ENCODE measurements at places on chromosomes 6 and 20.

GRCh38 chr6:140921366-140922226, 1211.1 kb upstream of the GJE1 start:
- no peak for DNase-seq

DNA sequence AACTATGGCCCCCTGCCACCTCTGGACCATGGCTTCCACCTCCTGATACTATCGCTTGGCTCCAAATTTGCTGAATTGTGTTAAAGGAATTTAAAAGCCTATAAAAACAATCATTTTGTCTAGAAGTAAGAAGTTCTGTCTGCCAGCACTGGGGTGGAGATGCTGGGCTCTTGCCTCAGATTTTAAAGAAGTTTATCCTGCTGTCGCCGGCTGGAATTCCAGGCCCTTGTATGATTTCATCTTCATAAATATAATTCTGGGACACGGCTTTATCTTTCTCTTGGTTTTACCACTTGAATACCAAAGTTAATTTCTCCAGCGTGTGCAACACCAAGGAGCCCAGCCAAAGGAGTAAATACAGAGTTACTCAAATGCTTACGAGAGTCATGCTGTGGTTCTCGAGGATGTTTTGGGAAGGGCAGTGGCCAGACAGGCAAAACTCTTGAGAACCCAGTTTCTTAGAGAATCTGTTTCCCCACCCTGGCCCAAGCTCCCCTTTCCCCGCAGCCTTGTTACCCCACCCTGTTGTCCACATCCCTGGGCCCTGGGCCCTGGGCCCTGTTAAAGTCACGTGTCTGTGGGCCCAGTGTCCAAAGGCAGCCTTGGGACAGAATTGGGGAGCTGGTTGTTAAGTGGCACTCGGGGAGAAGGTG, 31.9 kb downstream of the C6orf89 start:
- DNase-seq, result no peak

GRCh38 chr6:56806368-56806767, 148.5 kb upstream of the BEND6 start:
- DNase-seq, result no peak

GRCh38 chr20:8055096-8055495, 35.5 kb upstream of the TMX4 start:
- DNase-seq, result no peak

- no peak for DNase-seq
Measured at GRCh38 chr6:31621991-31622390, 1.5 kb downstream of the PRRC2A start.

DNA sequence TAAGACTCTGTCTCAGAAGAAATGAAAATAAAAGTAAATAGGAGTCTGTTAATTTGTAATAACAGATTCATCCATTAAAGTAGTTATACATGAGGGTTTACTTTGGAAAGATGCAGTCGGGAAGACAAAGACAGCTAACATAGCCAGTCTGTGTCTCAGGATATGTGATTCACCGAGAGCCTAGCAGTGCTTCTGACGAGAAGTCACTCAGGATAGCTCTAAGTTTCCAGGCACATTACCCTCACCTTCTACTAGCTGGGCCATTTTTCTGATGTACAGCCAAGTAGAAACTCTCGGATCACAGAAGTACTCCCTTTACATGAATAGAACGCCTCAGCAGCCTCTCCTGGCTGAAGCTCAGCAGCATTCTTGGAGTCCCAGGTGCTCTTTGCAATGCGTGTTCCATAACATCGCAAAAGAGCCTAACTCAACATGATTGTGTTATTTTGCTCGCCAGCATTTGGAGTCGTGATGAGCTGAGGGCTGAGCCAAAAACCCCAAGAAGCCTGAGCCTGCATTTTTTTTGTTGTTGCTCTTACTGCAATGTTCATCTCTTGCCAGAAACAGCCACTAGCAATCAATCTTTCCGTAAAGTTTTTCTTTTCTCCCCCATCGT, 22.4 kb upstream of the TASP1 start:
- DNase-seq, result peak; percentile 50

DNA sequence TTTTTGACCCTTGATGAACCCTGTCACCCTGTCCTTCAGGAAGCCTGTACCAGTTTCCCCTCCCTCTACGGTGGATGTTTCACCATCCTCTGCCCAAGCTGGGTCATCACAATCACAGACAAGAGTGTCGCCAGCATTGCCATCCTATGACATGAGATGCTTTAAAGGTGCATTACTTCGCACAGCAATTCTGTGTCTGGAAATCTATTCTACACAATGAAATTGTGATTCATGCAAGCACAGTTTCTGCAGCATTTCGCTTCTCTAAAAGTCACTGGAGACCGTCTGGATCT, 2.5 kb upstream of the ULBP2 start:
- no peak for DNase-seq

DNA sequence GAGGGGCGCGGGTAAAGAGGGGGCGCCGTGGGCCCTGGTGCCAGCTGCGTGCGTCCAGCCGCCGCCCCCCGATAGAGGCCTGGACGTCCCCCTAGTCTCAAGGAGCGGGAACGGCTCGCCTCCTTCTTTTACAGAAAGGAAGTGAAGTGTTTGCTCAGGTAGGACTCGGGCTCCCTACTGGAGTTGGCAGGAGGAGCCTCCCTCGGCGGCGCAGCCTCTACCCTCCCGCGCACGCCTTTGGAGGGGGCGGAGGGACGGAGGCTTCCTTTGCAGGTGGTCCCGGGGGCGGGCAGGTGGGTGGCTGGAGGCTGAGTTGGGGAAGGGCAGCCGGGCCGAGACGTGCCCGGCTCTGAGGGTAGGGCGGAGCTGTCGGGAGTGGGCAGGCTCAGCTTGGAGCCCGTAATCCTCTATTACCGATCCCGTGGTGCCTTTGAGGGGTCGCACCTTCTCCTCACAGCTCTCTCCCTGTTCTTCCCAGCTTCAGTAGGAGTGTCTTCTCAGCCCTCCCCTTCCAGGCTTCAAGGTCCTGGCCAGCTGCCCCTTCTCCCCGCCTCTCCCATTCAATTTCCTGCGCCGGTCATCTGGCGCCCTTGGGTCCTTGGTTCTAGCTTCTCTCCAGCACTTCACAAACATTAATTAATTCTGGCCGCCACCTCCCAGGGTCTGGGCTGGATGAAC, 728 bp downstream of the ITPR3 start:
- peak; percentile 84 for DNase-seq

GRCh38 chr6:9936551-9936950, 478.3 kb downstream of the TFAP2A start:
- no peak for DNase-seq

- no peak for DNase-seq
Measured at GRCh38 chr20:23135449-23136420, 49.6 kb upstream of the CD93 start.

DNA sequence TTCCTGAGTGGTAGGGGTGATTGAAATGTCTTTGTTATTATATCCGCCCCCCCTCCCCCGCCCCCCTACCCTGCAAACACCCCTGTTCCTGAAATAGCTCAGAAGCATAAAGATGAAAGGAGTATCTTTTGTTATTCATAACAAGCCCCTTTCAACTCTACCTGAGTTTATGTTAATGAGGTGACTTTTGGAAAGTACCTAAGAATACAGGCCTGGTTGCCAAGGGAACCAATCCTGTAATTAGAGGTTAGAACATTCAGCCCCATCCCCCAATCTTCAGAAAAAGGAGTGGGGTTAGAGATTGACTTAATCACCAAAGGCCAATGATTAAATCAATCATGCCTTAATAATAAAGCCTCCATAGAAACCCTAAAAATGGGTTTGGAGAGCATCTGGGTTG, 979.2 kb upstream of the GJE1 start:
- no peak for DNase-seq

DNA sequence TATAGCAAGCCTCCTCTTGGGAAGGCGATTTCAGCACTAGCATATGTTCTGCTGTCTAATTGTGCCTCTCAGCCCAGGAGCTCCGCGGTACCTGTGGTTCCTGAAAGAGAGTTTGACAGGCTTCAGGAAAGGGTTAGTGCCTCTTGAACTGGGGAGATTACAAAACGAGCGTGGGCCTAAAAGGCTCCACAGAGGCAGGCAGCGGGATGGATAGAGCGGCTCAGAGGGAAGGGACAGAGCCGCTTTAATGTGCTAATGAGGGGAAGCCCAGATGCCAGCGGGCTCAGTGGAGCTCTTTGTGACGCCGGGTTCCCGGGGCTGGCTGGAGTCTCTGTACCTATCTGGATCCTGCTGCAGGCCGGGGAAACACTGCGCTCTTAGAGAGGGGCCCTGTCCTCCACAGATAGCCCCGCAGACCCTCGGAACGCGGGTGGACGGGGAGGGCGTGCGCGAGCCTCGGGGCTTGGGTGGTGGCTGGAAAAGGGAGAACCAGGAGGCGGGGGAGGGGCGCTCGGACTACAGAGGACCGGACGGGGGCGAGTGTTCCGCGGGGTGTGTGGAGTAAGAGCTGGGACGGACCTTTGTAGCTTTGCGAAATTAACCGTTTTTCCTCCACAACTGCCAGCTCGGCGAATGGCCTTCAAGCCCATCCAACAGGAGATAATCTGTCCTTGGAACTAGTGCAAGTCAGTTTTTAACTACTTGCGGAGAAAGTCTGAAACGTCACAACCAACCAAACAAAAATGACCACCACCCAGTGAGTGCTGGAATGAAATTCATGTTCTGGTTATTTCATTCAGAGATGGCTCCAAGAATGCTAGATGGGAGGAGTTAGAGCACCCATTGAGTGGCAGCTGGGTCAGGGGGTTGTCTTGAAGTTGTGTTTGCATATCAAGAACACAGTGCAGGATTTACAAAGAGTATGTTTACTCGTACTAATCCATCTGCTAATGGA, 13.0 kb downstream of the SLC35F1 start:
- peak; percentile 81 for DNase-seq

- DNase-seq, result no peak
Measured at GRCh38 chr20:58099291-58099935, 129.0 kb downstream of the ANKRD60 start.

DNA sequence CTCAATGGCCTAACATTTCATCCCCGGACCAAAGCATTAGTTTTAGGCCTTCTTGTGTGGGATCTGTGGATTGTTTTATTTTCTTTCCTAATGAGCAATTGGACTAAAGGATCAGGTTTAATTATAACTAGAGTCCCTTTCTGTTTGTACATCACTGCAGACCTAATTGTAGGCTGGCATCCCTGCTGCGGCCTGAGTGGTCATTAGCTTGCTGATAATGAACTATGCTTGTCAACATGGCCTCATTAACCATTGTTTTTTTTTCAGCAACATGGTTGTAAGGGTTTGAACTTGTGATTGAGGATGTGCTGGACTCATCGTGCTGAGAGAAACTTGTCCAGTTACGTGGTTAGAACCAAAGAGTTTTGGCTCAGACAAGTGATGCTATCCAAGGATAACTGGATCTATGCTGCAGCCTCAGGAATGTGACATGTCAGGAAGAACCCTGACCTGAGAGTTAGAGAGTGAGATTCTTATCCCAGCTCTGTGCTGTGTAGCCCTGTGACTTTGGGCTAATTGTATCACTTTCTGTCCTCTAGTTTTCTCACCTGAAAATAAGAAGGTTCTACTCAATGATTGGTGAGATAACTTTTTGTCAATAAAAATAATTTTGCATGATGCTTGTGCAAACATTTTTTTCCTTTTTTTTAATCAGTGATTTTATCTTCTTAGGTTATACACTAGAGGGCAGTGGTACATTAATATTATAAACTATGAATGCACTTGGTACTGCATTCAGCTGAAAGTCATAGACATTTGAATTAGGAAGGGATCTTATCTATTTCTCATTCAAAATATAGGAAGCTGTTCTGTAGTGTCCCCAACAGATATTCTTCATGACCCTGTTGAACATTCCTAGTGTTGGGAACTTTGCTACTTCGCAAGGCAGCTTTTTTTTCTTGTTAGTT, 140.9 kb downstream of the RNF144B start:
- peak; percentile 32 for DNase-seq

DNA sequence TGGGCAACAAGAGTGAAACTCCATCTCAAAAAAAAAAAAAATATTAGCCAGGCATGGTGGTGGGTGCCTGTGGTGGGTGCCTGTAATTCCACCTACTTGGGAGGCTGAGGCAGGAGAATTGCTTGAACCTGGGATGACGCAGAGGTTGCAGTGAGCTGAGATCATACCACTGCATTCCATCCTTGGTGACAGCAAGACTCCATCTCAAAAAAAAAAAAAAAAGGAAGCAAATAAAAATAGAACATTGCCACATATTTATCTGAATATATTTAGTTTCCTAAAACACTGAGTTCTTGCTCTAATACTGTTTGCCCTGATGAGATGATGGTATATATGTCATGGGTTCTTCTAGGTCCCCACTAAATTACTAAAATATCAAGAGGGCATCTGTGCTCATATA, 28.4 kb downstream of the CASP8AP2 start:
- DNase-seq, result no peak

GRCh38 chr6:33824461-33825154, 20.8 kb upstream of the MLN start:
- DNase-seq, result peak; percentile 69

DNA sequence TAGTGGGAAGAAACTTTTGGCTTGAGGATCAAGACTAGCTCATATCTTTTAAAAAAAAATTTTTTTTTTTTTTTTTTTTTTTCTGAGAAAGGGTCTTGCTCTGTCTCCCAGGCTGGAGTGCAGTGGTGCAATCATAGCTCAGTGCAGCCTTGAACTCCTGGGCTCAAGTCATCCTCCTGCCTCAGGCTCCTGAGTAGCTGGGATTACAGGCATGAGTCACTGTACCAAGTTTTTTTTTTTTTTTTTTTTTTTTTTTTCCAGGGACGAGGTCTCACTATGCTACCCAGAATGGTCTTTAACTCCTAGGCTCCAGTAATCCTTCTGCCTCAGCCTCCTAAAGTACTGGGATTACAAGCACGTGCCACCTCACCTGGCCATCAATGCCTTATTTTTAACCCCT, 27.9 kb downstream of the GCLC start:
- DNase-seq, result no peak

DNA sequence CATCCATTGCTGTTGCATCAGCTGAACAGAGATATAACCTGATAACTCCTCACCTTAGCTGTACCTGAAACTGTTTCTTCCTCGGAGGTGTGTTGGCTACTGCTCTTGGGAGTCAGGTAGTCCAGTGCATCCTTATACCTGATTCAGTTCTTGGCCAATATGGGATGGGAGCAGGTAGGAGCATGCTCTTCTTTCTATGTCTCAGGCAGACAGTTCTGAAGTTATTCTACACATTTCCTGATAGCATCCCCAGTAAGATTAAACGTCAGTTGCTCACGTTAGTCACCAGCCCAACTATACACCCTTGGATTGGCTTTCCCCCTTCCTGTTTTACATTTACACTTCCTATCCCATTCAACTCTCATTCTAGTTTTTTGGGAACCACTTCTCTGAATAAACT, 244.3 kb upstream of the FLRT3 start:
- no peak for DNase-seq

DNA sequence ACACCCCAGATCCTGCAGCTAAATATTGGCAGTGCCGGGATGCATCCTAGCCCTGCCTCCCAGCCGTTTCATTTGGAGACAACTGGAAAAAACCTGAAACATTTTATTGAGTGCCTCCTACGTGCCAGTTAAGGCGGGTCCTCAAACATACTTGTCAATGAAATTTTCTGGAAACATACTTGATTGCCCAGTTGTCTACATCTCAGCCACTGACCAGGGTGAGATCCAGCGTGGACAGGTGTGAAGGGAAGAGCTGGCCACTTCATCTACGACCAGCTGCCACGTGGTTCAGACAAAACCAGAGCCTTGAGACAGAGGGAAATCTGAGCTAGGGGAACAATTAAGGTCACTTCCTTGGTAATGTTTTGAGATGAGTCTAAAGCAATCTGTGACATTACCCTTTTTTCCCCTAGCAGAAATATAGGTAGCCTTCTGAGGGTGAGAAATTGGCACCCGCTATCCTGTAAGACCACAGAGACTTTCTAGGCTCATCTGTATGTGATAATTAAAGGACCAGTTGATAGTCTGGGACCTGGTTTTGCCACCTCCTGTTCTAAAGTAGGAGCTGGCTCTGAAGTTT, 116.3 kb upstream of the MTHFD1L start:
- no peak for DNase-seq
